Left ventricle myocardium superior (tissue), 1 donor: ENCODE measurements at places on chromosomes 1 and 21. TPM values are rescaled to one million over a fixed set of nuclear protein-coding genes. Genes with fewer than 3 reads are reported as not detected.
A peak's percentile ranks its signal among the peaks of the same experiment; 100 is the strongest.

The FCRL3 gene
- total RNA-seq: not detected

The LACTBL1 gene
- not detected for total RNA-seq

The ACBD3 gene
- 30.1 TPM for total RNA-seq

DNA sequence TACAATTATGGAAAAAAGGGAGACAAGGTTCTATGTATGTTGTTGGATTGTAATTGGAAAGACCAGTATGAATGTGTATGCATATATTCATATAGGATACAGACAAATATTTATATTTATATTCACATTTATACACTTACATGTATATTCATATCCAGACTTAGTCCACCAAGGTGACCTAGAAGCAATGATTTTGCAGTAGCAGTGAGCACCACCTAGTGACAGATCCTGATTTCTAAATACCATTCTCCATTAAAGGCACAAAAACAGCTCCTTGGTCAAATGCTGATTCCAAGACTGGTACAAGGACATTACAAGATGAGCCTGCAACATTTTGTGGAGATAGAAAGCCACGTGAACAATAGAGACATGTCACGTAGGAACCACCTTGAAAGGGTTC lies 153.4 kb downstream of the SDCCAG8 start:
- no peak for DNase-seq

GRCh38 chr1:220274251-220274855 lies 2.1 kb upstream of the RAB3GAP2 start:
- DNase-seq: no peak

DNA sequence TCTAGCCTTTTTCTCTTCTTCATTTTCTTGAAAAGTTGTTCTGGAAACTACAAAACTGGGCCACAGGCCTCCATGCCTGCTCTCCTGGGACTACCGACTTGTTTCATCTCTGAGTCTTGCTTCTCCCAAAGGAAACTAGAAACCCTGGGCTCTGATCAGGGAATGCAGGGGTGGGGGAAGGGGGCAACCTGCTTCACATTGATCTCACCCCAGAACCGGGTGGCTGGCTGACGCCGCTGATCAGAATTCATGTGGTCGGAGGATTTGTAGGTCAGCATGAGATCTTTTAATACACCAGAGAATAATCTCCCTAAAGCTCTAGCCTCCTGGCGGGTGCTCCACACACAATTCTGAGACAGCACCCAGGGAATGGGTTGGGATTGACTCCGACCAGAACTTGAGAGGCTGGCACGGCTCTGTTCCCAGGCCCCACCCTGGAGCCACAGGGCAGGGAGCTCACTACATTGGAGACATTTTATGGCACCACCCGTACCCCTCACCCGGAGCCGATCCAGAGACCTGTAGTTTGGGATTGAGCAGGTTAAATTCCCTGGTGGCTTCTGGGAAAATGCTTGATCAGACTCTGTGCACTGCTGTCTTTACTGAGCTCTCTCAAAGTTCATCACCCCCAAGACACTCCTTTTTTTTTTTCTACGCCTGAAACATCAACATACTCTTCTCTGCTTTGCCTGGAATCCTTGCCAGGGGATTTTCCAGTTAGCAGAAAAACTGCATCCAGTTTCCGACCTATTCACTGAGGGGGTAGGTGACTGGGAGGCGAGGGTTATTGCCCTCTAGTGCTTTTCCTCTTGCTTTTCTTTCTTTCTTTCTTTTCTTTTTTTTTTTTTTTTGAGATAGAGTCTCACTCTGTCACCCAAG lies 12.2 kb upstream of the ARHGEF10L start:
- DNase-seq: no peak

GRCh38 chr1:235012436-235013210 lies 116.0 kb downstream of the TOMM20 start:
- no peak for DNase-seq

DNA sequence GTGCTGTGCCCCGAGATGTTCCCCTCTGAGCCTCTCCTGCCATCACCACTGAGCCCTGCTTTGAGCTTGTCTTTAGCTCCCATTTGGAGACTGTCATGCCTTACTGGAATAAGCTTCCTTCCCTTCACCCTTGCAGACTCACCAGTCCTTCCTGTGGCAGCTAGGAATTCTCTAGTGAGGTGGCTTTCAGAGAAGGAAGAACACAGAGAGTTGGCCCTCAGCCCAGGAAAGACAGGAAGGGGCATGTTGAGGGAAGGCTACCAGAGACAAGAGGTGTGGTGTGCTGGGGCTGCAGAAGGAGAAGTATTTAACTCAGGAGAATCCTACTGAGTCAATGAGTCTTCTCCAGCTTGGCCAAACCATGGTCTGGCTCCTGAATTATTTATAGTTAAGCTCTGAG lies 76.3 kb downstream of the UCK2 start:
- DNase-seq: no peak

GRCh38 chr1:23483321-23484252 lies at the start of gene ASAP3:
TSS of gene ASAP3 (minus strand) at chr1:23484179. CDS start at chr1:23484133, 46 bp downstream.
- DNase-seq: peak; percentile 77

- no peak for DNase-seq
Observed at GRCh38 chr1:14294860-14295536, 303.5 kb upstream of the KAZN start.

GRCh38 chr1:92037400-92037799 lies 7.6 kb downstream of the EPHX4 start:
- no peak for DNase-seq

DNA sequence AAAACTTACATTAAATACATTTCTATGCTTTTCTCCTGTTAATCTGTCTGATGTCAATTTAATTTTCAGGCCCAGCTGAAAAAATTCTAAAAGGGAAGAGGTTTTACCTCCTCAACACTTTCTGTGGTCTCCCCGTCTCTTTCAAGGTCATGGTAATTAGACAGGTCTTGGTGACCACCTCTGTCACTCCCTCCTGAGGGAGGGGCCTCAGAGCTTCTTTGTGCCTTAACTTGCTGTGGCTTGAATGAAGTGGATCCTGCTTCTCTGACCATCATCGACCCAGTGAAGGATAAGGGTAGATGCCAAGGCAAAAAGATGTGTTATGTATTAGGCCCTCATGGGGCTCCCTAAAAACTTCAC lies 40.8 kb upstream of the OSBPL9 start:
- DNase-seq: no peak

- no peak for DNase-seq
Observed at GRCh38 chr21:34511181-34511580, 829 bp downstream of the KCNE1 start.

DNA sequence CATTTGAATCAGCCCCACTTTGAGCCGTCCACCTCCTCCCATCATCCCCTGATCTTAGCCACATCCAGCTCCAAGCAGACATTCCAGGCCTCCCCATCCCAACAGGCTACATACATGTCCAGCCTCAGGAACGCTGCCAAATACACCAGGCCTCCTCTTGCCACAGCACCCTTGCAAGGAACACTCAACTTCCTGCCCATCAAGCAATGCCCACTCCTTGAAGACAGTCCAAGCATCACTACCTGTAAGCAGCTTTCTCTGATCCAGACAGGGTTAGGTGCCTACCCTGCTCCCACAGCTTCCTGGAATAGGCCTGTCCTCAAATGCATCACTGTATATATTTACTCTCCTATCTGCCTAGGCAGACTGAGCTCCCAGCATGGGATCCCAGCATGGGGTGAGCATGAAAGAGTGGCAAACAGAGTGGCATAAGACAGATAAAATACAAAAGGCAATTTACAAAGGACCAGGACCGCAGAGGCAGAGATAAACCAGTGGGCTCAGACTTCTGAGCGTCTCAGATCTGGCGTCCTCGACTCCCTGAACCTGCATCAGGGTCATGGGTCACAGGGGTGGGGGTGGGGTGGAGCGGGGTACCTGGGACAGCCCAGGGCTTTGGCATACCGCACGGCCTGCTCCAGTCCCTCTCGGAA lies 816 bp downstream of the HYI start:
- DNase-seq: no peak

- peak; percentile 74 for DNase-seq
Observed at GRCh38 chr1:183609313-183609712, 19.1 kb upstream of the NCF2 start.

- peak; percentile 47 for DNase-seq
Observed at GRCh38 chr1:10540277-10541005, 65.7 kb downstream of the PEX14 start.

DNA sequence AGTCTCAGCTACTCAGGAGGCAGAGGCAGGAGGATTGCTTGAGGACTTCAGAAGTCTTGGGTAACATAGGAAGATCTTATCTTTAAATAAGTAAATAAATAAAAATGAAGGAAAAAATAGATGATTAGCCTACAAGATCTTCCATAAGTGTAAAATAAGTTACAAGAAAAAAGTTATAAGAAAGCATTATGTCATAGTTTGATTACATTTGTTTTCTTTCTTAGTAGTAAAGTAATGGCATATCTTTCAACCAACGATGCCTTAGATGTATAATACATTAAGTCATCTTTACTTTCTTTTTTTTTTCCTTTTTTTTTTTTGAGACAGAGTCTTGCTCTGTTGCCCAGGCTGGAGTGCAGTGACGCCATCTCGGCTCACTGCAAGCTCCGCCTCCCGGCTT lies 46.5 kb downstream of the SNRPE start:
- DNase-seq: no peak

- DNase-seq: no peak
Observed at GRCh38 chr1:223496883-223497282, 103.7 kb downstream of the CCDC185 start.

GRCh38 chr1:42533101-42533863 lies 70.2 kb downstream of the CCDC30 start:
- no peak for DNase-seq

DNA sequence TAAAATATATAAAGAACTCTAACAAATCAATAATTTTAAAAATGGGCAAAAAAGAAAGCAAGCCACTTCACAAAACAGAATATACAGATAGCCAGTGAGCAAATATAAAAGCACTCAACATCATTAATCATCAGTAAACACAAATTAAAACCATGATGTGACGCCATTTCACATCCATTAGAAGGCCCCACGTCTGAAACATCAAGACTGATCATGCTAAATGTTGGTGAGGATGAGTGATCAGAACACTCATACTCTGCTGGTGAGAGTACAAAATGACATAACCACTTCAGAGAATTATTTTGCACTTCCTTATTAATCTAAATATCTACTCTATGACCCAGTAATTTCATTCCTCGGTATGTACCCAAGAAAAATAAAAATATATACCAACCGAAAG lies 512.2 kb upstream of the NR5A2 start:
- DNase-seq: no peak

DNA sequence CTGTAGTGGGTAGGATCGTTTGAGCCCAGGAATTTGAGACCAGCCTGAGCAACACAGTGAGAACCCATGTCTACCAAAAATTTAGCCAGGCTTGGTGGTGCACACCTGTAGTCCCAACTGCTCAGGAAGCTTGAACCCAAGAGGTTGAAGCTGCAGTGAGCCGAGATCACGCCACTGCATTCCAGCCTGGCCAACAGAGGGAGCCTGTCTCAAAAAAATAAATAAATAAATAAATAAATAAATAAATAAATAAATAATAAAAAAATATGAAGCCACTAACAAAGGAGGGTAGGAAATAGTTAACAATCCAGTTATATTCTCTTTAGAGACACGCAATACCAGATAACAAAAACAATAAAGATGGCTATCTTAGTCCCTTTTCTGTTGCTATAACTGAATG lies 11.9 kb upstream of the CBR3 start:
- DNase-seq: no peak

- DNase-seq: no peak
Observed at GRCh38 chr1:50108497-50109059, at the start of gene ELAVL4. TSS of gene ELAVL4 (plus strand) at chr1:50108920. CDS start at chr1:50109190, 270 bp downstream.

DNA sequence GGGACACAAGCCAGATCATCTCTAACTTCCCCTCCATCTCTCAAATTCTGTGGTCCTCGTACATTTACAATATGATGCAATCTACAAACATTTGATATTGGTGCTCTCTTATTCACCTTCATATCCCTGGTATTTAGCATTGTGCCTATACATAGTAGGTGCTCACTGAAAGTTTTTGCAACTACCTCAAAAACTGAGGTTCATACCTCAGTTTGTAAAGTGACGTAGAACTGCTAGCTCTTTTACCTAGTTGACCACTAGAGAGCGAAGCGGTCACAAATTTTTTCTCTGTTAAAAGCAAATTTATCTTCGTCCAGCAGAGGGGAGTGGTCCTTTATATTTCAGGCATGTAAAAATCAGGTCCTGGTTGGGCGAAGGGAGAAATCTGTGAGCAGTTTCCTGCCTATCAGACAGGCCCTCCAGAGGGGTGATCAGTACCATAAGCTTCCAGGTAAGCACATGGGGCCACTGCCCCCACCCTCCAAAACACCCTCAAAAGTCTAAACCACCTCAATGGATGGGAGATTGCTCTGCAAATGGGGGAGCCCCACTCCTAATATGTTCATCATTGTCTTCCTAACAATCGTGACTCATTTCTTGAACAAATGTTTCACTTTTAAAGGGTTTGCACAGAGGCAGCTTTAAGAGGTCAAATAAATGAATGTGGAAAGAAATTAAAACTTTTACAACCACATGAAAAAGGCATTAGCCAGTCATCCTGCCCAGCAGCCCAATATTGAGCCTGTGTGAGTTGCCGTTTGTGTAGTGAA lies 10.6 kb upstream of the HLCS start:
- no peak for DNase-seq

DNA sequence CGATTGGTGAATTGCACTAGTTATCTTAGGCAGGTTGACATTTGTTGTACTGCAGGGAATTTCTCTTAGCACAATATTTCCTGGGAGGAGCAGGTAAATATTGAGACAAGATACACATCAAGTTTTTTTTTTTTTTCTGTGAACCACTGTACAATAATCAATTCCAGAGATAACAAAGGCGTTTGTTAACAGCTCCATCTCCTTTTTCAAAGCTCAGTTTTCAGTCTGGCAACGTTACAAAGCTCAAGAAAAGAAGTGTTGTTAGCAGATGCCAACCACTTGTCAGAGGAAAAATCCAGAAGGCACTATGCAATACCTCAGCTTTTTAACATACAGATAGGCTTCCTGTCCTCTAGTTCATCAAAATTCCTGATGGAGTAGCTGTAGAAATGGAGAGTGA lies 40.9 kb upstream of the DAB1 start:
- no peak for DNase-seq

DNA sequence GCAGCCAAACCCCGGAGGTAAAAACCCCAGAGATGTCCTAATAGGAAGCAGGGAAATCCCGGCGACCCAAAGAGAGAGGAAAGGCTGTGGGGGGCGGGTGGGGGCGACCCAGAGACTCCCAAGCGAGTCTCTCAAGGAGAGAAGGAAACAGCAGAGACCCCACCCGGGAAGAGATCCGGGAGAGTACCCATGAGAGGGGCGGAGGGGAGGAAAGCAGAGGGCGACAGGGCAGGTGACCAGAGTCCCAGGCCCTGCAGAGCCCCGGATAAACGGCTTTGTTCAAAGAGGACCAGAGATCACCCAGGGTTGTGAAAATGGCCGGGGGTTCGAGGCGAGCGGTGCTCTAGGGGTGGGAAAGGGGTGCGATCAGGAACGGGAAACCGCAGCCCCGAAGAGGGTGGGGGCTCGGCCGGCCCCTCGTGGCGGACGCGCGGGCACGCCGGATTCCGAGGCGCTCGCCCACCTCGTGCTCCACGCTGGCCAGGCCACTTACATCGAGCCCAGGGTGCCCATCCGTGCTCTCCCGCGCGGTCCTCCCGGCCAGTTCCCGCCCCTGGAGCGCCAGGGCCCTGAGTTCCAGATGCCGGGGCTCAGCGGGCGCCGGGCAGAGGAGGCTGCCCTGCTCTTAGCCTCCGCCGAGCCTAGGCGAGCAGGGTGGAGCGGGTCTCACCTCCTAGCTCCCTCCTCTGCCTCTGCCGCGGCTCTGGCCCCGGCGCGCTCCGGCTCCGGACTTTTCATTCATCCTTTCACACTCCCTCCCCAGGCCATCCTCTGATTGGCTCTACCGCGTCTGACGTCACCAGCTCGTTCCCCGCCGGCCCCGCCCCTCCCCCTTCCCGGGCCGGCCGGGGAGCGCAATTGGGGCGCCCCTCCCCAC lies 52.3 kb downstream of the RHBG start:
- DNase-seq: peak; percentile 78

GRCh38 chr1:231885209-231885854 lies 258.7 kb downstream of the DISC1 start:
- no peak for DNase-seq
